GM04503 (cell line): ENCODE measurements at places on chromosomes 16 and 17.
A peak's percentile ranks its signal among the peaks of the same experiment; 100 is the strongest.

DNA sequence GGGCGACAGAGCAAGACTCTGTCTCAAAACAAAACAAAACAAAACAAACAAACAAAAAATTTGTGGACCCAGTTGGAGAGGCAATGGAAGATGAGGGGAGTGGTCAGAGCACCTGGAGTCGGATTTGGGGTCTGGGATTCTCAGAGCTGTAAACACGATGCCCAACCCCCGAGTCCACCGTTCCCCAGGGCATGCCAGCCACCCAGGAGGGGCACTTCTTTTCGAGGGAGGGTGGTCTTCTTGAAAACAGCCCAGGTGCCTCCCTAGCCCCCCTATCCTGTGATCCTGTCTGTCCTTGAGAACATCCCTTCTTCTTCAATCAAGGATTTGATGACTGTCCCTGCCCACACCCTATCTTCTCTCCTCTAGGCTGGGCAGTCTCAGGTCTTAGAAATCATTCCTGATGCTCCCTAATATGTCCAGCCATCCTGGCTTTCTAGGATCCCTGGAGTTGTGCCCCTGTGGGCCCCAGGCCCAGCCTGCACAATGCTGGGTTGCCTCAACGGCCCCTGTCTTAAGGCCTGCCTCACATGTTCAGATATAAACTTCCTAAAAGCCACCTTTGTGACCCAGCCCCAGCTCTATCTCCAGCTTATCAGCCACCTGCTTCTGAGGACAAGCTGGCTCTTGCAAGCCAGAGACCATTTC, 3.1 kb upstream of the SLC13A2 start:
- DNase-seq: no peak

GRCh38 chr17:12853921-12854320, 64.6 kb downstream of the ARHGAP44 start:
- DNase-seq: no peak

GRCh38 chr16:4800290-4801041, 2.0 kb downstream of the ROGDI start:
- DNase-seq: no peak

DNA sequence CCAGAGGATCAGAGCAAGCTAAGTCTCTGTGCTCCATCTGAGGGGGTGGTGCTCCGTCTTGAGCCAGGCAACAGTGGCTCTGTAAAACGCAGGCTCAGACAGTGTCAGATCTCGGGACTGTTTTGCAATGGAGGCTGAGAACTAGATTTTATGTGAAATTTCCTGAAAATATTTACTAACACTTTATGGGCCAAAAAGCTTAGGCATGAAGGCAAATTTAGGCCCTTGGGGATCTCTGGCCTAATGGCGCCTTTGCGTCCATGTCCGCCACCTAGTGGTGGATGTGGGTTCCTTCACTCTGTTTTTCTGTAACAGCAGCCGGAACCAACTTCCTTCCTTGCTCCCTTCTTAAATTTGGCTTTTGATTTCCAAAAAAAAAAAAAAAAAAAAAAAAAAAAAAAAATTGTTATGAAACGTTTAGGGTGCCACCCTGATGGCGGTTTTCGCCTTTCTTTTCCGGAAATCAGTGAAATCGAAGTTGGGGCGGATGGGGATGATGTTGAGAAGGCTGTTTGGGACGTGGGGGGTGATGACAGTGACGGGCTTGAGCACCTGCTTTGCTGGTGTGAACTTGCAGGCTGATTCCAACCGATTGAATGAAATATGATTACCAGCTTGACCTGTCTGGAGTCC, 14.0 kb upstream of the ELAC2 start:
- DNase-seq: no peak

DNA sequence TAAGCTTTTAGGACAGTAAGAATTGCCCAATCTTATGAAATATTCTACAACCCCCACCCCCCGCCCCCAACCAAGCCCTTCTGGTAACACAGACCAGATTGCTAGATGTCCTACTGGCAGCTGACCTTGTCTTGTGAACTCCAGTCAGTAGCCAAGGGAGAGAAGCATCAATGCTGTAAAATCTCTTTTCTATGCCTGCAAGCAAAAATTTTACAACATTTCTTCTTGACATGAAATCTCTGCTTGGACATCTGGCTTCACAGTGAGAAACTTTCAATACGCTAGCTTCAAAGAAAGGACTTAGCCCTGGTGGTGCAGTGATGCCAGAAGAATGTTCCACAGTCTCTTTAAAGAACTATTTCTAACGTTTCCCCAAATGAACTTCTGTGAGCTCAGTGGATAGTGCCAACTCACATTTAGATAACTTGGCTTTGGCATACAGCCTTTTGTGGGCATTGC, 169.3 kb upstream of the AXIN2 start:
- DNase-seq: peak; percentile 23

DNA sequence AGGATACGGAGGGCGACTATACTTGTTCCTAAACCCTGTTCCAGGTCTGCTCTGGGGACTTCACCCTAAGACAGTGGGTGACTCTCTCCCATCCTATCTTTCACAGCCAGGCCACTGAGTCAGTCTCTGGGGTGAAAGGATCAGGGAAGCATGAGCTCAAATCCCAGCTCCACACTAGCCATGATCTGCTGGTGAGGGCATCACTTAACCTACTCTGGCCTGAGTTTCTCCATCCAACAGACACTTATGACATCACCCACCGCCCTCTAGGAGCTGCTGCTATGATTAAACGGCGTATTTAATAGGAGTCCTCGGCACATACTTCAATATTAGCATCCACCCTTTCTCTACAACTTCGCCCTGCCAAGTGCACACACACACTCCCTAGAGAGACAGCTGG, 10.1 kb downstream of the GAST start:
- no peak for DNase-seq

DNA sequence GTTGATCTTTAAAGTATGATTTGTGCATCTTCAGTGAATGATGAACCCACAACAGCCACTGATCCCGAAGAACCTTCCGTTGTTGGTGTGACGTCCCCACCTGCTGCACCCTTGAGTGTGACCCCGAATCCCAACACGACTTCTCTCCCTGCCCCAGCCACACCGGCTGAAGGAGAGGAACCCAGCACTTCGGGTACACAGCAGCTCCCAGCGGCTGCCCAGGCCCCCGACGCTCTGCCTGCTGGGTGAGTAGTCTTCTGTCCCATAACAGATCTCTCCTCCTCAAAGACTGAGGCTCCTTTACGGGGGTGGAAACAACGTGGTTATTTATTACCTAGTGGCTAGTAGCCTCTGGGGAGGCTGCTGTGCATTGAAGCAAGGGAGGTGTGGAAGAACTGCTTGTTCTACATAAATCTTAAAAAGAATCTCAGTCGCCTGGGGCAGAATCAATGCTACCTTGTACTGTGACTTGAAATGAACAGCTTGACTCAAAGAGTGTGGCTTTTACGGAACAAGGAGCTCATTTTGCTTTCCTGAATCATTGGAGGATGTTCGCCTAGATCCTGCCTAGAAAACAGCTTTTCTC, 63.0 kb upstream of the CLEC18A start:
- no peak for DNase-seq

DNA sequence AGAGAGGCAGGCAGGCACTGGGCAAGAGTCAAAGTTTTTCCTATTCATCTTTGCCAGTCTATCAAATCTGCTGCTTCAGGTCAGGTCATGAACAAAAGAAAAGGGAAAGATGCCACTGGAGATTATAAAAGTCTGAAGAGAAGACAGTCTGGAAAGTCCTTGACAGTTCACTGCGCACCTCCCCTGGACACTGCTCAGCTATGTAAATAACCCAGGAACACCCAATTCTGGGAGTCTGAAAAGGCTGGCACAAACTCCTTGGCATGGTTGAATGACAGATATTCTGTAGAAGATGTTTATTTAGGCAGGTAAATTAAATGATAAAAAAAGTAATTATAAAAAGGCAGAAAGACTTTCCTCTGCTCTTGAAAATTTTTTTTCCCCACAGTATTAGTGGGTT, 5.2 kb upstream of the CORO6 start:
- DNase-seq: no peak

DNA sequence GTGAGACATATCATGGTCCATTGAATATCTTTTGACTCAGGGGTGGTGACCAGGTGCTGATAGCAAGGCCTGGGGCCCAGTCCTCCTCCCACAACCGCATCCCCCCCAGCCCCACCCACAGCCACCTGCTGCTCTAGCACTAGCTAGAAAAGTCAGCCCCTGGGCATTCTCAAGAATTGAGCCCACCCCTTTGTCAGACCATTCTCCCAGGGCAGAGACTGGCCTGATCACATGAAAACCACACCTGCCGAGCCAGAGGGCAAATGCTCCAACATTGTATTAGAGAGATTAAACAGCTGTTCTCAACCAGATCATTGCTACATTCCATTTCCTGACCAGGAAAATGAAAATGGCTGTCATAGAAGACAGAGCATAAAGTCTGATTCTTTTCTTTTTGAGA, 62.4 kb downstream of the RAB11FIP4 start:
- DNase-seq: no peak

GRCh38 chr16:324201-324450, 28.4 kb downstream of the AXIN1 start:
- DNase-seq: no peak

DNA sequence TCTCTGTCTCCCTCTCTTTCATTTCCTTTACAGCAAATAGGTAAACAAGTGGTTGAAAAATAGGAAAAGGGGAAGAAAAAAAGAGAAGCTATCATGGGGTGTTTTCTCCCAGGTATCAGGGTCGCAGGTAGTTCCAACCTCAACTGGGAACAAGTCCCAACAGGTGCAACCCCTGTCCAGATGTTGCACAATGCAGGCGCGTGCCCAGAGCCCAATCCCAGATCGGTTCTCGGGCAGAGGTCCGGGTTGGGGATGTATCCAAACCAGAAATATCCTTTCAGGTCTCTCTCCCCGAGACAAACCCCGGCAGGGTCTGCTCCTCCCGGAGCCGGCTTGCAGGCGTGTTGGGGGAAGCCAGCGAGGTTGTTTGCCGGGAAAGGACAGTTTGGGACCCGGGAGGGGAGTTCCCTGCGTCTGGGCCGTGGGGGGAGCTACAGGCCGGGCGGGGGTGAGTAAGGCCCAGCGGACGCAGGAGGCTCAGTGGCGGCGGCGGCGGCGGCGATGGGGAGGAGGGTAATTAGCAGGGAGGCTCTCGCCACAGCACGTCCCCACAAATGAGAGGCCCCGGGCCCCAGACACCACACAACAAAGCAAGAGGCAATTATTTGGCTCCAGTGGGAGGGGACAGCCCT, 21.2 kb upstream of the SP6 start:
- no peak for DNase-seq

DNA sequence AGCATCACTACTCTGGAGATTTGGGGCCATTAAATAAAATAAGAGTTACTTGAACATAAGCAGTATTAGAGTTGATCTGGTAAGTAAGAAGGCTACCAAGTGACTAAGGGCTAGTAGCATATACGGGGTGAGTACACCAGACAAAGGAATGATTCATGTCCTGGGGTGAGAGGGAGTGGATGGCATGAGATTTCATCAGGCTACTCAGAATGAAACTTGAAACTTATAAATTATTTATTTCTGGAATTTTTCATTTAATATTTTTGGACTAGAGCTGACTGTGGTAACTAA, 2.3 kb downstream of the SLFN5 start:
- peak; percentile 71 for DNase-seq

DNA sequence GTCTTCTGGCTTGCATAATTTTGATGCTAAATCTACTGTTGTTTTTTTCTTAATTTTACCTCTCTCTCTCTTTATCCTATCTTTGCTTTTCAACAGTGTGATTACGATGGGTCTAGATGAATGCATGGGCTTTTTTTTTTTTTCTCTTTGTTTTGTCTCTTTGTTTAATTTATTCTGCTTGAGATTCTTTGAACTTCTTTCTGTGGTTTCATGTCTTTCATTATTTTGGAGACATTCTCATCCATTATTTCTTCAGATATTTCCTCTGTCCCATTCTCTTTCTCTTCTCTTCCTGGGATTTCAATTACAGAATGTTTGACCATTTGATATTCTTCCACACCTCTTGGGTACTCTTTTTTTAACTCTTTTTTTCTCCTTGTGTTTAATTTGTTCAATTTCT, 52.3 kb downstream of the CCDC182 start:
- DNase-seq: no peak

GRCh38 chr16:66873685-66874055, 6.6 kb upstream of the PDP2 start:
- no peak for DNase-seq

DNA sequence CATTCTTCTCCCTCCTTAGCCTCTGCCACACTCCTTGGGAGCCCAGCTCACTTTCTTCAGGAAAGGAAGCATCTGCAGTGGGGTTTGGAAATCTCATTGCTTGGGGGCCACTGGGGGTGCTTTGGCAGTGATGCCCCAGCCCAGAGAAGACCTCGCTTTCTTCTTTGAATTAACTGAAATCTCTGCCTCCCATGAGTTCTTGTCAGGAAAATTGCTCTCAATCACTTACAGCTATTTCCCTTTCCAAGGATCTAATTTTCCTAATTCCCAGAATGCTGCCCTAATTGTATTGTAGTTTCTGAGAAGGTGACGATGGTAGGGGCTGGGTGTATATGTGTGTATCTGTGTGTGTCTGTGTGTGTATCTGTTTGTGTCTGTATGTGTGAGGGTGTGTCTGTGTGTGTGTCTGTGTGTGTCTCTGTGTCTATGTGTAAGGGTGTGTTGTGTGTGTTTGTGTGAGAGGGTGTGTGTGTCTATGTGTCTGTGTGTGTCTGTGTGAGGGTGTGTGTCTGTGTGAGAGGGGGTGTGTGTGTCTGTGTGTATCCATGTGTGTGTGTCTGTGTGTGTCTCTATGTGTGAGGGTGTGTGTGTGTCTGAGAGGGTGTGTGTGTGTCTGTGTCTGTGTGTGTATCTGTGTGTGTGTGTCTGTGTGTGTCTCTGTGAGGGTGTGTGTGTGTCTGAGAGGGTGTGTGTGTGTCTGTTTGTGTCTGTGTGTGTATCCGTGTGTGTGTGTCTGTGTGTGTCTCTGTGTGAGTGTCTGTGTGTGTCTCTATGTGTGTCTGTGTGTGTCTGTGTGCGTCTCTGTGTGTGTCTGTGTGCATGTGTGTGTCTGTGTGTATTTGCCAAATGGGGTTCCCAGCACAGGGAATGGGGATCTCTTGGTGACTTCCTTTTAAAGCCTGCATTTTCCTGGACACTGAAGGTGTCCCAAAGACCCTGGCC, 83.5 kb upstream of the DNAJA2 start:
- no peak for DNase-seq

GRCh38 chr16:30562021-30562420, 3.8 kb upstream of the ZNF764 start:
- DNase-seq: no peak

GRCh38 chr17:82899941-82900340, 60.1 kb upstream of the ZNF750 start:
- no peak for DNase-seq
